ENCODE measurements at places on chromosomes 5 and 9.

GRCh38 chr5:172377856-172378255, 76.5 kb downstream of the SH3PXD2B start:
- no peak for DNase-seq

DNA sequence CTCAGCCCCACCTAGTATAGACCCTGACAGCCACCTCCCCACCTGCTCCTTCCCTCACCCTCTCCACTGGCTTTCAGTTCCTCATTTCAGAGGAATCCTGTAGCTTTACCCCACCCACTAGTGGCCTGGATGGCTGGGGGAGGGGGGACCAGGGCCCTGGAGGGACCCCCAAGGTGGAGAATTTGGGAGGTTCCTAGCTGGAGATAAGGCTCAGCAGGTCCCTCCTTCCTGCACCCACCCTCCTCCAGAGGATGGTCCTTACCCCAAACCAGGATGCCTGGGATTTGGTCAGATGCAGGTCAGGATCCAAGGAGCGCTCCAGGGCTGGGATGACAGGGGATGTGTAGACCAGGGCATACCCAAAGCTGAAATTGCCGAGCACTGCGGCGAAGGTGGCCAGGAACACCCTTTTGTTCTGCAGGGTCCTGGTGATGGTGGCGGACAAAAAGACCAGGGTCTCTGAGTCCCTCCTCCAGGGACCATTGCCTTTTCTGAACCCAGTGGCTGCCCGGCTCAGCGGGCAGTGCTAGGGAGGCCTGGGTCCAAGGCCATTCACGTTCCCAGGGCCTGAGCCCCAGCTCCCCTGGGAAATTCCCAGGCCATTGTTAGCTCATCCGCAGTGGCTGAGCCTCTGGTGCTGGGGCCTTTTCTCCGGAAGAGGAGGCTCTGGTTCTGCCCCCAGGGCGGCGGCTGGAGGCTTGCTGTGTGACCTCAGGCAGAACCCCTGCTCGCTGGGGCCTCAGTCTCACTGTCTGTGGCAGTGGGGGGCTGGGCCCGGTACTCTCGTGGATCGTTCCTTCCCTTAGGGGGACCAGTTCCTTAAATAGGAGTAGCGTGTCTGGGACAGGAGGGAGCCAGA, 678 bp downstream of the SLC2A6 start:
- DNase-seq = no peak

DNA sequence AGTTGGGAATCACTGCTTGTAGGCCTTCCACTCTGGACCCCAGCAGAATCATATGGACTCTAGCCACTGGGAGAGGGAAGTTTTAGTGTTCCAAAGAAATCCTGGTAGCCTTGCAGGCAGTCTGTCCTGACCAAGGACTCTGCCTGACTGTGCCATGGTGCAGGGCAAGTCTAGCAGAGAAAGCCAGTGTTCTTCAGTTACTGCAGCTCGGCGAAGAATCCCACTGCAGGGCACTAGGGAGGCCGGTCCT, 20.3 kb upstream of the MATR3 start:
- no peak for DNase-seq

DNA sequence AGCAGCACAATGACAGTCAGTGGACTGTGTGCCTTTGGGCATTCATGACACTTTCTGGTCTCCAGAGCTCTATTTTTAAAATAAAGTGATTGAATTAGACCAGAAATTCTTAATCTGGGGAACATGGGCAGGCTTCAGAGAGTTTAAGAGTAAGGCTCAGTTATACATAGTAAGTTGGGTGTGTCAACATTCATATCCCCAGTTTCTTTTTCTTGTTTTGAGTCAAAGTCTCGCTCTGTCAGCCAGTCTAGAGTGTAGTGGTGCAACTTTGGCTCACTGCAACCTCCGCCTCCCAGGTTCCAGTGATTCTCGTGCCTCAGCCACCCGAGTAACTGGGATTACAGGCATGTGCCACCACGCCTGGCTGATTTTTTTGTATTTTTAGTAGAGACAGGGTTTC, 13.7 kb upstream of the KIF4B start:
- no peak for DNase-seq

- no peak for DNase-seq
These were observed 160.0 kb downstream of the PRR16 start for GRCh38 chr5:120624021-120624563.

GRCh38 chr9:78783743-78784142, 486.8 kb downstream of the PSAT1 start:
- DNase-seq = no peak

DNA sequence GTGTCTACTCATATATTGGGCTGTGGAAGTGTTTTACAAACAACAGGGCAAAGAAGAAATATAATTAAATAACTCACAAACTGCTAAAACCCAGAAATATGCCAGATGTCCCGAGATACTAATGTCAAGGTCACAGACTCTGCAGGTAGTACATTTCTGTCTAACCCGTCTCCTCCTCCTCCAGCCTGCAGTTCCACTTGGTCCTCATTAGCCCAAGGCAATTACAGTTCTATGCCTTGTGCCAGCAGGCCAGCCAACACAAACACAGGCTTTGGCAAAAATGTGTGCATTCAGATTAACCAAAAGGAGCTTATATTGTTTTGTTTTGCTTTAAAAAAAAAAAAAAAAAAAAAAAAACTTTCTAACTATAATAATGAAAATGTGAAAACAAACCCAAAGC, 148.8 kb downstream of the MYO10 start:
- DNase-seq = no peak

DNA sequence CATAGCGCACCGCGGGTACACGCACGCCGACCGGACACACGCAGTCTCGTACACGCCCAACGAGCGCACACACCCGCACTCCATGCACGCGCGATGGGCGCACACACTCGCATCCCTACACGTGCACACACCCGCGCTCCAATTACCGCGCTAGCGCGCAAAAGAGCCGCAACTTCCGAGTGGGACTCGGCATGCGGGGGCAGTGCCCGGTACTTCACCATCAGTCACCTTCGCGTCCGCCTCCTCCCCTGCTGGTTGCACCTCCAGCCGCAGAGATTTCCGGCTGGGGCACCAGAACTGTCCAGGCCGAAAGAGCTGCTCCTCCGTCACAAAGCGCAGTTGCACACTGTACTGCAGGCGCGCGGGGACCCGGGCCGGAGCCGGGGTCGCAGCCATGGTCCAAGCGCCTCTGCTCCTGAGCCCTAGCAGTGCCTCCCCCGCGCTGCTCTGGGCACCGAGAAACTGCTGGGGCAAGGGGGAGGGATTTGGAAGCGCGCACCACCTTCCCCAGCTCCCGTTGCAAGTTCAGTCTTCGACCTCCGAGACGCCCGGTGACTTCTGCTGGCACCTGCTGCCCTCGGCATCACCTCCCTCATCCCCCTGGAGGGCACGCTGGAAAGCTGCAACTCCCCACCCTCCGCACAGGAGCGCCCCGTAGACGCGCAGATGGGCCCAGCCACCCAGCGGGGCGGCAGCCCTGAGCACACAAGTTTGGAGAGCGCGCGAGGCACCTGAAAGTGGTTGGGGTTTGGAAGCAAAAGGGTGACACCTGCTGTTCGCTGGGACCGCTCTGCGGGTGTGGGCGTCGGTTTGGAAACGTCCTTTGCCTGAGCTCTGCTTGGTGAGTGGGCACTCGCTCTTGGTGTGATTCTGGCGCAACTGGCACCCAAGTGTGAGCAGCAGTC, 337.4 kb upstream of the PUM3 start:
- DNase-seq = no peak

- no peak for DNase-seq
These were observed 58.2 kb downstream of the CAMSAP1 start for GRCh38 chr9:135849181-135849580.

DNA sequence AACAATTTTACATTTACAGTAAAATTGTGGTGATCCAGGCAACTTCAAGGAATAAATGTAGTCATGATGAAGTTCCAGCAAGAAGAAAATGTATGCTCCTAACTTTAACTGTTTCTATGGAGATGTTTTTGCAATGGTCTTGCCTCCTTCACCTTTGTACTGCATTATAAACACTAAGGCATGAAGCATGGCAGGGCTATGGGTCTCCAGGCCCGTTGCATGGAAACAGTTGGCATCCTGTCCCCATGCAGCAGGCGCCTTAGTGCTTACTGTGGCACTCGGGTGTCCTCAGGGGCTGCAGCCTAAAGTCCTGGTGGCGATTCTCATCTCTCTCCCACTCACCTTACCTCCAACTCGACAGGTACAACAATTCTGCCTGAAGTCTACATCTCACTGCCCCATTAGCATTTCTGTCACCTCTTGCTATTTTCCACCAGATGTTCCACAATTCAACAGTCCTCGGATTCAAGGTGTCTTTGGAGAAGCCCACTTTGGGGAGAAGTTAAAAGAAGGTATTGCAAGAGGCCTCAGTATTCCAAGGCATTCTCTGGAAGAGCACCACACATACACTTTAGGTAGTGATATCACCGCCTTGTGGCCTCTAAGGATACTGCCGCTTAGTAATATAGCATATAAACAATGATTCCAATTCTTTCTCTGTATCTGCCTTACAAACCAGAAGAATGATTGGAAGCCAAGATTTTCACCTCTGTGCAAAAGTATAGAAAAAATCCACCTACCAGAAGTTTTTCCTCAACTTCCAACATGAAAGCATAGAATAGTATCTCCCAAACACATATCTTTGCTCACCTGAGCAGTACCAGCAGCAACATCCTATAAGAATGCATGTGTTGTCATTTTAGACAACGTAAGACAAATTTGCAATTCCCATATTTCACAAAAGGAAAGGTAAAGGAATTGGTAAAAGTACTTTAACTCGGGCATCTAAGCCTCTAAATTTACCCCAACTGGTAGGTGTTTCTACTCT, 5.1 kb downstream of the LIFR start:
- DNase-seq = no peak

DNA sequence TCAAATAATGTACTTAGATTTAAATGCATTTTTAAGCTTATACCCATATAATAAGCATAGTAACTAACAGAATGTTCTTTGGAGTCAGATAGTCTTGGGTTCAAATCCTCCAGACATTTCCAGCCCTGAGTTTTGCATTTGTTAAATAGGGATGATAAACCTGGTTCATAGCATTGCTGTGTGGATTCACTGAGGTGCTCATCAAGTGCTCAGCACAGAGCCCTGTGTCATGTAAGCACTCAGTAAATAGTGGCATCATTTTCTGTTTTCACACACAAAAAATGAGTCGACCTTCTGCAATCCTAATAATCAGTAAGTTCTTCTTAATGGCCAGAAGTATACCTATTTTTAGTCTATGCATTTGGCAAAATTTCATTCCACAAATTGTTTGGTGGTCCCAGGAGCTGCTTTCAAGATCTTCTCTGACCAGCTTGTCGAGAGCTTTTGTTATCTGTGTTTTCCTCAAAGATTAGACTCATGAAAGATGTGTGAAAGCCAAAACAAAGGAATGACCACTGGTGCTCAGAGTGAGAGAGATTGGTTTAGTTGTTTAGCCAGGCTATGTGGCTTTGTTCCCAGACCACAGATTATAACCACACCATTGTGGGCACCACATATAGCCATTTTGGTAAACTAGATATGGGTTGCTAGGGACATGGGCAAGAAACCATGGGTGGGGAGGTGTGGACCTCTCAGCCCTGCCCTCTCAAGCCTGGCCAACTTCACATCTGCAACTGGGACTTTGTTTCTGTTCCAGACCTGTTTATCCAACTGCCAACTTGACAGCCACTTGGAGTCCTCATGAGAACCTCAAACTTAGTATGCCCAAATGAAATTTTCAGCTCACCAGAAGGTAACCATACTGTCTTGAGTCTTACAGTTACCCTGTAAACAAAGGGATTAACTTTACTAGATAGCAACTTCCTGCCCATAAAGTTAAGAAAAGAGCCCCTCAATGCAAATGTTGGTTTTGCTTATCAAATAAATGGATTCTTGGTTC, 45.0 kb downstream of the DOCK8 start:
- DNase-seq = no peak

- DNase-seq = no peak
These were observed 7.4 kb downstream of the IRX4 start for GRCh38 chr5:1875281-1875842.

DNA sequence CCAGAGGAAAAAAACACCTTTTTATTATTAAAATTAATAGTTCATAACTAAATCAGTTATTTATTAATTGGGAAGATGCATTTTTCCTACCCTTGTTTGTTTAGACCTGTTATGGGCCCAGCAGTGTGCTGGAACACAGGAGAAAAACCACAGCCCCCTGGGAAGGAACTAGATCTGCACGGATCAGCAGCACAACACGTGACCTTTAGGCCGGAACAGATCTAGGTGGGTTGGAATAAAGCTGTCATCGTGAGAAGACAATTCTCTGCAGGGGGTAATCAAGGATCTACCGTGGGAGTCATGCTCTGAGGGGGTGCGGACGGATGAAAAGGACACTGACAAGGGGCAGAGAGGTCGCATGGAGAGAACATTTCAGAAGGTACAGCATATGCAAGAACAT, 95.8 kb upstream of the SPATA31C2 start:
- no peak for DNase-seq

- DNase-seq = no peak
These were observed 1054.9 kb downstream of the PTPRD start for GRCh38 chr9:9557804-9558334.

GRCh38 chr5:162484986-162485385, 417.4 kb downstream of the GABRG2 start:
- DNase-seq = no peak

DNA sequence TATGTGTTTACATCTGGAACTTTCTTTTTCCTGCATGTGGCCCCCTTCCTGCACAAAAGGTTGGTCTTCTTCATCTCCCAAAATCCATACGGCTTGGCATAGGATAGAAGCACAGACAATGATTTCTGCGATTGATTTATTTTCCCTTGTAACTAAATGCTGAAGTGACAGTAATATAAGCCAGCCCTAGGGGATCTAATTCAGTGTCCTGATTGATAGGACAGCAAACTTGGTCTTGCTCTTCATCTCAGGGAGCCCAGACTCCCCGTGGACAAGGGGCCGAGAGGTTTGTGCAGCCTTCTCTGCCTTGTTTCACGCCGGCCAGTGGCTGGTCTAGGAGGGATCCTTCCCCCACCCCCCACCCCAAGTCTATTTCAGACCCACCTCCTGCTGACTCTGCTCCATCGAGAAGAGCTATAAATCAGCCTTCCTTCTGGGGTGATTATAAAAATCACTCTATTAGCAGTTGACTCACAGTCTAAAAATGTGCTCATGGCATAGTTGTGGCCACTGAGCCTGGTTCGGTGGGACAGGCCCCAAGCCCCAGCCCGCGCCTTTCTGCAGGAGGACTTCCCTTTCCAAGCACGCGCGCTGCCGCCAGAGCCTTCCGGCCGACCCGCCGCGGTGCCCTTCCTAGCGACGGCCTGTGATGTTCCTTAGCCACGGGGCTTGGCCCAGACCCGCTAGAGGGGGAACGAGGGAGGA, 89.8 kb upstream of the COL5A1 start:
- peak; percentile 72 for DNase-seq

GRCh38 chr5:151357792-151358191, 10.4 kb upstream of the SLC36A2 start:
- no peak for DNase-seq

DNA sequence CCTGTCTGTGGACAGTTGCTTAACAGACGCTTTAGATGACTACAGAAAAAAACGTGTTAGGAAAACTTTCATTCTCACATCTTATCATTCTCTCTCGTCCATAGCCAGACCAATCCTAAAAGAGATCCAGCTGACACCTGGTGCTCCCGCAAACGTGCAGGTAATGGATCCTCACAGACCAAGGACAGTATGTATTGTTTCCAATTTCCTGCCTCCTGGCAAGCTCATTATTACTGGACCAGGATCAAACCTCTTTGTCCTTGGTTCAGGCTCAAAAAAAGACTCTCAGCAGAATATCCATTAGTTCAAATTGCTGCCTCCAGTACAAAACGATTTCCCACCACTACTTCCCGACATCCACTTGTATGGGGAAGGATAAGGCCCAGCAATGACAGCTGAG, 62.4 kb downstream of the SERINC5 start:
- no peak for DNase-seq

GRCh38 chr5:90956511-90957097, 398.0 kb downstream of the ADGRV1 start:
- no peak for DNase-seq

Measured in GM04503 (cell line).